Activated CD4-positive, alpha-beta T cell treated with anti-CD3 and anti-CD28 coated beads for 36 hours (primary cell): ENCODE measurements at places on chromosomes 3 and 15. TPM values are rescaled to one million over a fixed set of nuclear protein-coding genes. Genes with fewer than 3 reads are reported as not detected.
A peak's percentile ranks its signal among the peaks of the same experiment; 100 is the strongest.

Gene EOMES
- total RNA-seq, result 0.25 TPM

Gene FBXW12
- 0.11 TPM for total RNA-seq

Gene PLA2G4E
- not detected for total RNA-seq

Gene PLA2G4F
- total RNA-seq, result not detected

Gene BLM
- 73.7 TPM for total RNA-seq

Gene NEK11
- total RNA-seq, result 1.3 TPM

Gene RYR3
- total RNA-seq, result not detected

Gene VGLL3
- total RNA-seq, result not detected

Gene ACOX2
- not detected for total RNA-seq

Gene STAC
- total RNA-seq, result 0.26 TPM

Gene TXNRD3
- total RNA-seq, result 2.5 TPM

Gene HIGD2B
- not detected for total RNA-seq

Gene SERP1
- total RNA-seq, result 96.1 TPM

Gene LPCAT4
- total RNA-seq, result 44.4 TPM

Gene SLC6A6
- 51.7 TPM for total RNA-seq

DNA sequence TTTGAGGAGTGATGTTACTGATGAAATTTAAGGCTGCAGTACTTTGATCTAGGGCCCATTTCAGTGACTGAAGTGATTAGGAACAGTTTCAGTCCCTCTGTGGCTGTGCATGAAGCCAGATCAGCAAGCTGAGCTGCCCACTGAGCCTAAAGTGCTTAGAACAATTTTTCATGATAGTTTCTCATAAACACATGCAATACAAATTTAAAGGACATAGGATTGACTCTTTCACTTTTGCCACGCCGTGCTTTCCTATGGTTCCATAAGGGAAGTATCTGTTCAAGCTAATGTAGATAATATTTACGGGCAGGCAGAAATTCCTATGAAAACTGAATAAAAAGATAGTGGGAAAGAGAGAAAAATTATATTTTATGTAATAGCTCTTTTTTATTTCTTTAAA, 10.6 kb downstream of the ANKUB1 start:
- no peak for DNase-seq

- peak; percentile 88 for DNase-seq
Observed at GRCh38 chr3:129626744-129627349, 20.4 kb upstream of the PLXND1 start.

- no peak for DNase-seq
Observed at GRCh38 chr15:88181613-88182012, 74.9 kb downstream of the NTRK3 start.

DNA sequence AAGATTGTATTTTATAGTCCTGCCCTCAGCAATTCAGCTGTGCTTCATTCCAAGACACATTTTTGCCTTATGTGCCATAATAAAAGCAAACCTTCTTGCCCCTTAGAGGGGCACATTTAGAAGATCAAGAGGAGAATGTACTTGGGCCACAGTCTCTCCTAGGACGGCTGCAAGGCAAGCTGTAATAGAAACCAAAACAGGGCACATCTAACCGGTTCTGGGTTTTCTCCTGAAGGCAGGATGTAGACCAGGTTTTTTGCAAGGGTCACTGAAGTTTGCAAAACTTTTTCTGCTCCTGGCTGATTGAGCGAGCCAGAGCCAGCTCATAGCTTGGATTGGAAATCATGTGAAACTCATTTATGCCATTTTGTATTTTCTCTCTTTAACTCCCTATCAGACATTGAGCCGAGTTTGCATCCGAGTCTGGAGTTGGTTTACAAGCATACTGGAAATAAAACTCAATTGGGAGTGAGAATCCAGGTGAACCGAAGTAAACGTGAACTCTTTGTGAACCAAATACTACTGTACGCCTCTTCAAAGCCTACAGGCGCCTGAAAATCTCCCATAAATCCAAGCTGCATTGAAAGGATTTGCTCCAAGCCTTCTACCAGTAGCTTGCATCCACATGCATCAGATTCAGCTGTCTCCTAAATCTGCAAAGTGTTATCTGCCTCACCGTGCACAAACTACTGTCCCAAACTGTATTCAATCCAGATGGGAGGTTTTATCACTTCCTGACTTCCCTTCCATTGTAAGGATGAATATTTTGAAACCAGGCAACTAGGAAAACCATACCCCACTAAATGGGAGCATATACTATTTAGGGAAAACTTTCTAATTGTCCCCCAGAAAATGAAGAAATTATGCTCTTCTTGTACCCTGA, 60.9 kb upstream of the TSC22D2 start:
- no peak for DNase-seq

DNA sequence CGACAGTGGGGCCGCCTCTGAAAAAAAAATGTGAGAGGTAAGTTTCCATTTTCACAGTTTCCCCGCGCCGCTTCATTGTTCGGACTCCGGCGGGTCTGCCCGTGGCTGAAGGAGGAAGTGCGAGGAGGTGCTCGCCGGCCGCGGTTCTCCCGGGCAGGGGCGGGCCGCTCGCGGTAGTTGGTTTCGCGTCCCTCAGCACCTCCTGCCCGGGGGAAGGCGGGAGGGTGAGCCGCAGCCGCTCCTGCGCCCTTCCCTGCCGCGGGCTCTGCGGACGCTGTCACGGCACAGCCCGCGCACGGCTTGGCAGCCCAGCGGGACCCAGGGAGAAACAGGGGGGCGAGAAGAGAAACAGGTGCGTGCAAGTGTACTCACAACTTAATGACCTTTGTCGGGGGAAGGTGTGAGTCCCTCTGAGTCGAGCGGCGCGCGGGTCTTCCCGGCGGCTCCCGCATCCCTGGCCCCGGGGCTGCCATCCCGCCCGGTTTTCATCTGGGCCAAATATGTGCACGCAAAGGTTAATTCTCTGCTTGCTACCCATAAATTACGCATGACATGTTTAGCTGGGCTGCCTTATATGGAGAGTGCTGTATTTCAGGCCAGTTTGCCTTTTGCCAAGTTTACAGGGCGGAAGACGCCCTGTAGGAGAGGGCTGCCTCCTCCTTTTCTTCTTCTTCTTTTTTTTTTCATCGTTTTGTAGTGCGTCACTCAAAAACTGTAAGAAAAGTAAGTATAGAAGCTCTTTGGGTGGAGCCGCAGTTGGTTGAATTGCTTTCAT, 514 bp downstream of the MBNL1 start:
- no peak for DNase-seq

GRCh38 chr15:95162069-95162468, 930.7 kb downstream of the MCTP2 start:
- no peak for DNase-seq

- peak; percentile 53 for DNase-seq
Observed at GRCh38 chr3:139937674-139938279, 2.8 kb downstream of the CLSTN2 start.

GRCh38 chr3:72634128-72634527, 214.1 kb downstream of the SHQ1 start:
- DNase-seq, result peak; percentile 27

GRCh38 chr15:45473068-45473467, 49.5 kb downstream of the SLC30A4 start:
- DNase-seq, result no peak

DNA sequence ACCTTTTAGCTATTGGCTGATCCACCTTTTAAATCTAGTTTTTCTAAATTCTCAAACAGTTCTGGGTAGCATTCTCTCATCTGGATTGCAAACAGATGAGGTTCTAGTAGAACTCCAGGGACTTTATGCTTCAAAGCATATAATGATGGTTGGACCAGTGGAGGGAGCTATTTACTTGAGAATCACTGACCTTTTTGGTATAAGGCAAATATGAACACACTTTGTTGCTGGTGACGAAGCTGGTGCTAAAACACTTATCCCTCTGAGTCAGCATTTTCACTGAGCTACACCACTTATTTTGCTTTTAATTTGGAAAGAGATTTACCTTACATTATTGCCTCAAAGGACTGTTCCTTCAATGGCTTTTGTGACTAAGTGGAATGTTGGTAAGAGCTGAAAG, 58.6 kb upstream of the SLITRK3 start:
- no peak for DNase-seq

DNA sequence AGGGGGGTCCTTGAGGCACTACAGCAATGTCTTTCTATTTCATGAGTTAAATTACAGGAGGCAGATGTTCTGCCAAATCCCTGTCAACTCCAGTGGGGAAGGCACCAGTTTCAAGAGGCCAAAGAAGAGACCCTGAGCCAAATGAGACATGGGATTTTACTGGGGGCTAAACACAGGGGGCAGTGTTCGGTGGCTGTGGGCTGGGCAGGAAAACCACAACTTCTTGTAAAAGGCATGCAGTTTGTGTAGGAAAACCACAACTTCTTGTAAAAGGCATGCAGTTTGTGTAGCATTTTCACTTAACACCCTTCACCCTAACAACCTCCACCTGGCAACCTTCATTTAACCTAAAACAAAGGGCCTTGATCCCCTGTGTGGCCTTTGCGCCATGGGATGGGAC, 61.0 kb downstream of the POLR2M start:
- no peak for DNase-seq

GRCh38 chr15:90599644-90600043, 69.9 kb downstream of the CRTC3 start:
- no peak for DNase-seq

DNA sequence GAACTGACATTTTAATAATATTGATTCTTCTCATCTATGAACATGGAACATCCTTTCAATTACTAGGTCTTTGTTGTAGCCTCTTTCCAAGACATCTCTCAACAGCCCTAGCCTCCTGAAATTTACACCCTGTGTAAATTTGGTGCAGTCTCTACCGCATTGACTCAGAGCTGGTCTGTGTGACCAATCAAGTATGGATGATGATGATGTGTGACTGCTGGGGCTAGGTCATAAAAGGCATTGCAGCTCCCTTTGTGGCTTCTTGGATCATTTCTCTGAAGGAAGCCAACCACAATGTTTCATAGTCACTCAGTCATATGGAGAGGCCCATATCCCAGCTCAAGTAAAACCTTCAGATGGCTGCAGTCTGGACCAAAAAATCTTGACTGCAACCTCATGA, 62.1 kb upstream of the FAM3D start:
- DNase-seq, result no peak

DNA sequence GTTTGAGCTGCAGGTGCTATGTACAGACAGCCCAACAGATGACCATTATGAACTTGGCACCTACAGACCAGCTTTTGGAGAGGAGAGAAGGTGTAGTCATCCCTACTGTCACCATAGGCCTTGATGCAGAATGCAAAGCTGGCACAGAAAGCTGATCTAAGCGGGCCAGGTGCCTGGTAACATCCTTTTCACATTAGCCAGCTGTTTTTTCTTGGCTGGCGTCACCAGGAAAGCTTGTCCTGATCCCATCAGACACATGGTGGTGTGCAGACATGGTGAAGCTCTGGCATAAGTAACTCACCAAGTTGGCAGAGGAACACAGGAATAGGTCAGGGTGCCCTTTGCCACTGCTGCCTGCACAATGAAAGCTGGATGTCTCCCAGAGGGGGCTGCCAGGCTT, 97.2 kb upstream of the MB21D2 start:
- DNase-seq, result no peak

GRCh38 chr15:67914537-67915460, 75.0 kb upstream of the RNU6-1 start:
- no peak for DNase-seq

DNA sequence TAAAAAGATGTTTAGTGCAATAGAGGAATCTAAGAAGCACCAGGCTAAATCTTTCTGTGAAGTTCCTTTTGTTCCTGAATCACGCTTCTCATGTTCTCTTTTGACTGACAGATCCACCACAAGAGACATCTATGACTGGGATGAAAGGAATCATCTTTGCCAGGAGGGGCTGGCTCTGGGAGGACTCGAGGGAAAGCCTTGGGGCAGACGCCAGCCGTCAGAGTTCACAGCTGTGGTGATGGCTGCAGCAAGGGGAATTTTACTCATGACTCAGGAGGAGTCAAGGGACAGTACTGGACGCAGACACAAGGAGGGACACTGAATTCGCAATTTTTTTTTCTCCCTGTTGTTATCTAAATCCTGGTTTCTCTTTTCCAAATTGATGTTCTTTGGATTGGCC, 38.7 kb downstream of the C3orf38 start:
- DNase-seq, result no peak

DNA sequence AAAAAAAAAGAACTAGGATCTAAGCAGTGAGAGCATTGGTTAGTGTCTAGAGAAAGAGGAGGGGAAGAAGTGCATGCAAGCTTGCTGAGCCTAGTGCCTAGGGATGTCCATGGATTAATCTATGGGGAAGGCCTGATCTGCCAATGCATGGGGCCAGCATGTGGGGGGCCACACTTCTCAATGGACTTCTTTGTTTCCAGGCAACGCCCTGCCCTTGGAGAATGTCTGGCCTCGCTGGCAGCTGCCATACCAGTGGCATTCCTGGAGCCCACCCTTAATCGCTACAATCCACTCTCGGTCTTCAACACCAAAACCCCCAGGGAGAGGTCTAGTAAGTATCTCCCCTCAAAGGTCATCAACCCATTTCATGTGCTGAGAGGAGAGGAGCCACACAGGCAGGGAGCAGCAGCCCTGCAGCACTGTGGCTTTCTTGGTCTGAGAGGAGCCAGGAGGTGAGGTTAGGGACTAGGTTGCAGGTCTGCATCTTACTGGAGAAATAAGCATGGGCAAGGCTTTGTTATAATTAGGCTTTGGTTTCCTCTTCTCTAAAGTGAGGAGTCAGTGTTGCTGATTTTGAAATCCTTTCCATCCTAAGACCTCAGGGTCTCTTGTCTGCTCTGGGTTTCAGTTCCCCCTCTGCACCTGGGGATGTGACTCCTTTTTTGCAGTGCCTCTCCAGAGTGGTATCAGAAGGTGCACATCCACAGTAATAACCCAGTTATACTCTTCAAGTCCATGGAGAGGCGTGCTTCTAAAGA, 188.1 kb upstream of the CHRM5 start:
- DNase-seq, result no peak
